Activated T-helper 1 cell treated with anti-CD3 and anti-CD28 coated beads, Interleukin-2, amount 50 U/mL, for 16 hours (primary cell): ENCODE measurements at places on chromosomes 1 and 21.

DNA sequence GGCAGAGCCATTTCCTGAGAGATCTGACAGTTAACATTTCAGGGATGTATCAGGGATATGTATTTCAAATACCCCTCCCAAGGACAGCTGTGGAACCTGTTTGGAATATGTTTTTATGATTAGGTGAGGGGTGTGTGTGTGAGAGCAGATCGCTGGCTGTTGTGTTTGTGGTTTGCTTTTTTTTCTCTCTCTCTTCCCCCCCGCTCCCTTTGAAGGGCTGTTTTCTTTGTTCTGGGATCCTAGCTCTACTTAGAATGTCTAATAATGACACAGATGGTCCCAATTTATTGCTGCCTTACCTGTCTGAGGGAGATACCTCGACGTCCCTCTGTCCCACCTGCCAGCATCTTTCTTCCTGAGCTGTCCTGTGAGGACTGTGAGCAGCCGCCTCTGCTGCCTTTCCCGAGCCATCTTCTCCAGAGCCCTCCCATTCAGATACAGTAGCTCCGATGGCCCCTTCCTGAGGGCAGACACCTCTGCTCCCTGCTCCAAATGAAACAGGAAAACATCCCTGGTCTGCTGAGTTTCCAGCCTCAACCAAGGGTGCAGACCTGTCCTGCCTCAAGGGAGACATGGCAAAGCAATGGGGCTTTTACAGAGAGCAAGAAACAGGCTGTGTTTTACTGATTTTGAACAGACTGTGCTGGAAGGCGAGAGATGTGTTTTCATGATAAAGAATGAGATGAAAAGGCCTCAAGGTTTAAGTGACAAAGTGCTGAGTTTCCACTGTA is 138.0 kb upstream of the TNR start:
- no peak for DNase-seq

- no peak for DNase-seq
Observed at GRCh38 chr21:38417726-38418125, 80.6 kb downstream of the ERG start.

- peak; percentile 46 for DNase-seq
Observed at GRCh38 chr1:228101994-228102790, 933 bp downstream of the C1orf35 start.

GRCh38 chr1:197374428-197374827 is 106.4 kb downstream of the CRB1 start:
- DNase-seq = no peak

GRCh38 chr1:2611031-2611501 is 21.8 kb downstream of the MMEL1 start:
- no peak for DNase-seq

- no peak for DNase-seq
Observed at GRCh38 chr1:22444856-22445255, 6.8 kb upstream of the ZBTB40 start.

- no peak for DNase-seq
Observed at GRCh38 chr1:214864896-214865688, 217.4 kb upstream of the KCNK2 start.

- DNase-seq = no peak
Observed at GRCh38 chr1:54742282-54742681, 22.0 kb downstream of the PARS2 start.

GRCh38 chr1:50700214-50700613 is 259.9 kb downstream of the FAF1 start:
- DNase-seq = no peak

DNA sequence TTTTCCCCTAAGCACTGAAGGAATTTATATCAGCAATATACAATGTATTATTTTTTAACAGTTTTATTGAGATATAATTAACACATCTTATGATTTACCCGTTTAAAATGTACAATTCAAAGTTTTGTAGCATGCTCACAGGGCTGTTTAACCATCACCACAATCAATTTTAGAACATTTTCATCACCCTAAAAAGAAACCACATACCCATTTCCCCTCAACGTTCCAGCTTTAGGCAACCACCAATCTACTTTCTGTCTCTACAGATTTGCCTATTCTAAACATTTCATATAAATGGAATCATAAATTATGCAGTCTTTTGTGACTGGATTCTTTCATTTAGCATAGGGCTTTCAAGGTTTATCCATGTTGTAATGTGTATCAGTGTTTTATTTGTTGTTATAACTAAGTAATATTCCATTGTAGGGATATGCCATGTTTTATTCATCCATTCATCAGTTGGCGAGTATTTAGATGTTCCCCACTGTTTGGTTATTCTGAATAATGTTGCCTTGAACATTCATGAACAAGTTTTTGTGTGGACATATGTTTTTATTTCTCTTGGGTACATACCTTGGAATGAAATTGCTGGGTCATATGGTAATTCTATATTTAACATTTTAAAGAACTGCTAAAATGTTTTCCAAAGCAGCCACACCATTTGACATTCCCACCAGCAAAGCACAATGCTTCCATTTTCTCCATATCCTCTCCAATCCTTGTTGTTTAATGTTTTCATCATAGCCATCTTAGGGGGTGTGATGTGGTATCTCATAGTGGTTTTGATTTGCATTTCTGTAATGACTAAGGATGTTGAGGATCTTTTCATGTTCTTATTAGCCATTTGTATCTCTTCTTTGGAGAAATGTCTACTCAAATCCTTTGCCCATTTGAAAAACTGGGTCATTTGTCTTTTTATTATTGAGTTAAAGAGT is 188.5 kb downstream of the TM2D1 start:
- no peak for DNase-seq

GRCh38 chr1:8161546-8162105 is 135.5 kb upstream of the ERRFI1 start:
- no peak for DNase-seq

GRCh38 chr1:226921504-226921903 is 18.6 kb upstream of the COQ8A start:
- DNase-seq = no peak

- DNase-seq = no peak
Observed at GRCh38 chr1:25688390-25689119, 72.0 kb downstream of the MAN1C1 start.

- no peak for DNase-seq
Observed at GRCh38 chr1:179091691-179092165, 9.9 kb downstream of the TOR3A start.

- DNase-seq = no peak
Observed at GRCh38 chr1:192489047-192489446, 86.5 kb upstream of the RGS1 start.

DNA sequence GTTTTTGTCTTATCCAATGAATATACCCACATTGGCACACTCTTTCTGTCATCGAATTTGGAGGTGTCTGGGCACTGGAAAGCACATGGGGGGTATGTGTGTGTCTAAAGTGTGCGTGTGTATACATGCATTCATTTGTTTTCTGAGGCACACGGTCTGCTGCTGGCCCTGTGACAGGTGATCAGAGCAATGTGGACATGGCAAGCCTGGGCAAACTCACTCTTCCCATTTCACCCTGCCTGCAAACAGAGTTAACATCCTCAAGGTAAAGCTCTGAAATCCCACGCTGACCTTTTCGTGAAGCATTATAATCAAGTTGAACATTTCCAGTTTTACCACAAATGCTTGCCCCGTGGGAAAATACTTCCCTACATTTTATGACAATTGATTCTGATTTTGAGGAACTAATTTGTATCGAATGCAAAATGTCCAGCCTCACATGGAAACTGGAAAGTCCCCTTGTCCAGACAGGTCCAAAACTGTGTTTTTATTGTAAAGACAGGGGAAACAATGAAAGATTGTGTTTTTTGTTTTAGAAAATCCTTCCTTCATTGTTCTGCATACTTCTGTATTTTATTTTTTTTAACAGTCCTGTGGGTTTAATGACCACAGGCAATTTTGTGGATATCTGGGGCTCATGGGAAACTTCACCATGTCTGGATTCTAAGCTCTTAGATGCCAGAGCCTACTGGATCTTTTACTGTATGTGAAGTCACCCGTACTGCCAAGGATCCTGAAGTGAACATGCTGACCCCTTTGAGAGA is 160.9 kb downstream of the PBX1 start:
- DNase-seq = no peak

- no peak for DNase-seq
Observed at GRCh38 chr1:23567996-23568607, 8.8 kb upstream of the ID3 start.

DNA sequence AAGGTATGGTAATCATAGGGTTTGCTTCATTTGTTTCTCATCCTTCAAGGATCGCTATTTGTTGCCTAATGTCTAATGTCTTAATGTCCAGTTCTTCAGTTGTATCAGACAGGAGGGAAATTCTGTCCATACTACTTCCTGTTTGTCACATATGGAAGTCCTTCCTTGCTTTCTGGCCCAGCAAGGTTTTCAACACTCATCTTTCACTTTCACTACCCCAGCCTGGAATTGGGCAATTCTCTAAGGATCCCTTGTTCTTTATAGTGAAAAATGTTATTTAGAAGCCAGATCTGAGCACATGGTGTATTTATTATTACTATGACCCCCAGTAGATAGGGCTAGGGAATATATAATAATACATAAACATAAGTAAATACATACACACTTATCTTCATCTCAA is 50.6 kb upstream of the SLC35A3 start:
- no peak for DNase-seq

DNA sequence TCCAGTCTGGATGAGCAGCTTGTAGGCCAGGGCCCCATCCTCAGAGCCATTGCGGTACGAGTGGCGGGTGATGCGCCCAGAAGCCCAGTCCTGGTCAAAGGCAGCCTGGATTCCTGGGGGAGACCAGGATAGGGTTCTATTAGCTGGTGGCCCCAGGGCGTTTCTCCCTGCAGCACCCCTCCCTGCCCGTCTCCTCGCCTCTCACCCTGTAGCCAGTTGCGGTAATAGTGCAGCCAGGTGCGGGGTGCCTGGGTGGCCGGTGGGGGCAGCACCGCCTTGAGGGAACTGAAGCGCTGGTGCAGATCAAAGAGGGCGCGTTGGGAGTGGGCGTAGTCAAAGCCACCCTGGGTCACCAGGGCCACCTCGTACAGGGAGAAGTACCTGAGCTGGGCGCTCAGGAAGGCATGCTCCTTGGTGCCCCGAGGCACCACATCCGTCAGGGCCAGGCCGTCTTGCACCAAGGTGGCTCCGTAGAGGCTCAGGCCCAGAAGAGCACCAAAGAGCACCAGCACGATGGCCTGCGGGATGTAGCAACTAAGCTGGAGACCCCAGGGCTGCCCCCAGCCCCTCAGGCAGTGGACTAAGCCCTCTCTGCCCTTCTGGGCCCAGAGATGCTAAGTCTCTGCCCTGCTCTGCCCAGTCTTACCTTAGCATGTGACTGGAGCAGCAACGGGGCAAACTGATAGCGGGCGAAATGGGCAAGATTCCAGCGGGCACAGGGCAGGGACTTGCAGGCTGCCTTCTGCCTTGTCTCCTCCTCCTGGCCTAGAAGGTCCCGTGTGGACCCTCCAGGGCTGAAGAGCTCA is 15.7 kb downstream of the PTCH2 start:
- DNase-seq = no peak

DNA sequence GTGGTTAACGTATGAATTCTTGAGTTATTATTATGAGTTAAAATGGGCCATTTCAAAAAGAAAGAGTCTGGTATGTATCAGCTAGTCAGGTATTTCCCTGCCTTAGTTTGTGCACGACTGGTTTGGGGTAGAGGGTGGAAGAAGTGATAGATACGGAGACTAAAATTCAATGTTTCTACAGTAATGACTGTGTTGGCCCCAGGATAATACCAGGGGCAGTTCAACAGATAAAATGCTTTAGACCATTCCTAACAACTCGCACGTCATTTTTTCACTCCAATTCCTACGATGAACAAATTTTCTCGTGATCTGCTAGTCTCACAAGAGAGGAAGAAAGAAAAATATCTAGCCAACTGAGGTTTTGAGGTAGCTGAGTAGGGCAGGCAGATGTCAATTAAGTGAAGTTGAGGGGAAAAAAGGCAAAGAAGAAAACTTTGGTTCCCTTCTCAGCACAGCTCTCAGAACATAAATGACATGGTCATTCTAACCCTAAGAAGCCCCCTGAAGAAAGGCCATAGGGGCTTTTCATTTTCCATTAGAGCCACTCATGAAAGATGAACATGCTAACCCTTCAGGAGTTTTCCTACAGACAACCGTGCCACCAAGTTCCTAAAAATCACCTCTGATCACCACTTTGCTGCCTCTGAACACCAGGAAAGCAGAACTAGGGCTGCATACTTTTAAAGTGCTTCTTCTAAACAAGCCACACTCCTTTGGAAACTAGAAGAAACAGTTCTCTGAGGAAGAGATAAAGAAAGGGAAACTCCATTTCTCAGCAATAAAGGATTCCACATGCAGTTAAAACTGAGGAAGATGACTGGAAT is 5.6 kb downstream of the MCOLN2 start:
- no peak for DNase-seq
